ENCODE measurements at places on chromosomes 7 and 10.

DNA sequence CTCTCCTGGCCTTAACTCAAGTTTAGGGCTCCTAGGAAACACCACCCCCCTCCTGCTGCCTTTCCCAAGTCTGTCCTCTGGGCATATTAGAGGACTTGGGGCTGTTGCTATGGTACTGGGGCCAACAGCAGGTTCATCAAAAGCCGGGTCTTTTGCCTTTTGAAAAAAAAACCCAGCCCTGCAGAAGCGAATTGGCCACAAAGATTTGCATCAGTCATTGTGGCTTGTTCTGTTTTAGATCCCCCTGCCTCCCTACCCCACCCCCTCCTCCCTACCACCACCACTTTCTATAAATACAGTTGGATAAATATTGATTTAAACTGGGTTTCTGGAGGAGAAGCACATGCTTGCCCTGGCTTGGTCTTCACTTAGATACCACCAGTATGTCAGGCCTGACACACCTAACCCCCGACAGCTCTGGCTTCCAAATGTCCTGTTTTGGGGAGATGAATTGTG lies 7.0 kb downstream of the MXI1 start:
- no peak for DNase-seq

DNA sequence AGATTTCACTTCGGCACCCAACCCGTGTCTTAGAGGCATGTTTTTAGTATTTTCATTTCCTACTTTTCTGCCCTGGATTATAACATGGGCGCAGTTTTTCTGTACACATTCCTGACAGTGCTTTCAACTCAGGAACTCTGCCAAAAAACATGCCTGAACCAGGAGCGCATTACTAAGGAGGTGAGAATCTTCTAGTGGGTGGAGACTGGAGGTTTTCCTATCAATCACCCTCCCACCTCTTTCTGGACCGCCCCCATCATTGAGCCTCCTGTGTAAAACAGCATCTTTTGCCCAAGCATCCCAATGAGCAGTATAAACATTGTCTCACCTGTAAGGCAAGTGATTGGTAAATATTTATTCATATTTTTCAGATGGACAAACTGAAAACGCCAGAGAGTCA lies 53.2 kb downstream of the STK17A start:
- no peak for DNase-seq

DNA sequence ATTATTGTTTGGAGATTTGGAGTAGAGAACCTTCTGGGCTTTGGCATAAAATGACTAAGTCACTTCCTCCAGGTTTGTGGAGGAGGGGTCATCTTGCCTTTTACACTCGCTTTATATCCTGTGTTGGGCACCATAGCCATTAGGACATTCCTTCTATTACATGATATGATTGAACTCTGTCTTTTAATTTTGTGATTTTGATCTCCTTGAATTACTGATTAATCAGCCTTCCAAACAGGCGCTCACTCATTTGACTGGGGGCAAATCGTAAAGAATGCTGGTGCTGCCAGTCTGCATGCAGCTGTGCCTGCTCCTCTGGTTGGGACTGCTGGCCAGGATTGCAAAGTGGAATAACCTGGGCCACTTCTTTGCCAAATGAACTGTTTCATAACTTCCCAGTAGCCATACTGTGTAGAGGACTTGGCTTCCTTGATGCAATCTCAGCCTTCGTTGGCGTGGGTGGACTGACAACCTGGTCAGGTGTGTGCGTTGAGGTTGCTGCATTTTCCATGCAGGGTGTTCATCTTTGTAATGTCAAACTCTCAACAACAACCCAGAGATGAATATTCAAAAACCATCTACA lies 65.9 kb upstream of the RAB11FIP2 start:
- no peak for DNase-seq

GRCh38 chr7:14270099-14270498 lies 280.6 kb upstream of the ETV1 start:
- DNase-seq = no peak

GRCh38 chr7:75872073-75872782 lies 6.6 kb upstream of the RHBDD2 start:
- no peak for DNase-seq

GRCh38 chr10:106251573-106251972 lies 912.9 kb downstream of the SORCS1 start:
- DNase-seq = no peak

DNA sequence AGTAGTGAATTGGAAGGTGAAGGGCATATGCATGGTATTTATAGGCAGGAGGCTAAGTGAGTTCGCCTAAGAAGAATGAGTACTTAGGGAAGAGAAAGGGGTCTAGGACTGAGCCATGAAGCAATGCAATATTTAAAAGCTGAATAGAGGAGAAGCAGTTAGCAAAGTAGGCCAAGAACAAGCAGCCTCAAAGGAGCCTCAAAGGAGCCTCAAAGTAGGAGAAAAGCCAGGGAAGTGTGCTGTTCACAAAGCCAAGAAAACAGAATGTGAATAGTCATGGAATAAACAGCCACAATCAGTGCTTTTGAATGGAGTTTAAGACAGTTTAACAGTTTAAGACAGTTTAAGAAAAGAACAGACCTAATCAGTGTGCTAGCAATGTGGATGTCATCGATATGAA lies 762.0 kb downstream of the SORCS1 start:
- DNase-seq = no peak

All from C1 segment of cervical spinal cord (tissue), 14 donors.